ENCODE measurements at places on chromosomes 5 and 9.

DNA sequence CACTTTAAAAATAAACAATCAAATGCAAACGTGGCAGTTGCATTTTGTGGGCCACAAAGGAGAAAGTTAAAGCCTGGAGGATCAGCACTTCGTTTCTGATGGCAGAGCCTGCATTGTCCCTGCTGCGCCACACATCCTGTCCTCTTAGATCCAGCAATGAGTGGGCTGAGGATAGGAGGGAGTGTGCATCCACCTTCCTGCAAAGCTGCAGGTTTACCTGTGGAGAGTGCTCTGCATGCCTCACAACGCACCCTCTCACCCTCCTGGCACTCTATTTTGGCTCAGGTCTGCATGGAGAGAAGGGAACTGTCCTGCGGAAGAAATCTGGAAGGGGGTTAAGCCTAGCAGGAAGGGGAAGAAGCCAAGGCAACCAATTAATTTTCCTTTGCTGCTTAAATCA, 212.2 kb upstream of the SLC24A2 start:
- DNase-seq, result no peak

DNA sequence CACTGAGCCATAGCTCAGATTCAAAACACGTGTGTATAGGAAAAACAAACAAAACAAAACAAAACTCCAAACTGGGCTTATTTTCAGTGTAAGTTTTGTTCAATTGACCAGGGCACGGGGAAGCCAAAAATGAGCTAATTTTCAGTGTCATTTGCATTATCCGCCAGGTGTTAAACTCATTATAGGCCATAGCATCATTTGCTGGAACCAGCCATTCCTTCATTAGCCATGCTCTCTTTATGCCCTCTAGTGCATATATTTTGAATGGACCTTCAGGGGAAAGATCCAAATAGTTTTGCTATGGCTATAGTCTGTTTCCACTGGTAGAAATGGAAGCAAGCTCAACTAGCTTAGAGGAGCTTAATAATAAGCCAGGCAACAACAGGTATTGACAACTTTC, 1205.2 kb upstream of the DMAC1 start:
- DNase-seq, result no peak

- DNase-seq, result no peak
These were observed 84.6 kb downstream of the HMHB1 start for GRCh38 chr5:143896516-143896915.

DNA sequence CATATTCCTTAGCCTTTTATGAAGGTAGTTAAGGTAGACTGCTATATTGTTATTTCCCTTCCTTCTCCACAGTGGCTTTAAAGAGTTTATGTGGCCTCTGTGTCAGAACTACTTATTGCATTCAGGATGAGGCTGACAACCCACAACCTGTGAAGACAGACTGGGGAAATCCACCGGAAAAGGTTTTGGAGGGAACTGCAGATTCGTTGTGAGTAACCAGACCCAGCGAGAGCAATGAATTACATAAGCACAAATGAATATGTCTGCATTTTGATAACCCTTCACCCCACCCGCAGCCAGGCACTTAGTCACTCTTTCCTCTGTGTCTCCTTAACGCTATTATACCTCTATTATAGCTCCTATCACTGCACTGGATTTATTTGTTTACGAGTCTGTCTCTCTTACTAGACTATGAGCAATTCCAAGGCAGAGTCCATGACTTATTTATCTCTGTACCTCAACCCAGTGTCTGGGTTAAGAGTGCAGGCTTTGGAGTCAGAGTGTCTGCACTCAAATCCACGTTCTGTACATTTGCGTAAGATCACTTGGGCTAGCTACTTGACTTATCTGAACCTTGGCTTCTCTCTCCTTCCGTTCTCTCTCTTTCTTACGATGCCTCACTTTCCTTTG, 19.2 kb downstream of the KCTD16 start:
- peak; percentile 92 for DNase-seq

- no peak for DNase-seq
These were observed 95.5 kb downstream of the ARHGAP26 start for GRCh38 chr5:142865631-142866030.

DNA sequence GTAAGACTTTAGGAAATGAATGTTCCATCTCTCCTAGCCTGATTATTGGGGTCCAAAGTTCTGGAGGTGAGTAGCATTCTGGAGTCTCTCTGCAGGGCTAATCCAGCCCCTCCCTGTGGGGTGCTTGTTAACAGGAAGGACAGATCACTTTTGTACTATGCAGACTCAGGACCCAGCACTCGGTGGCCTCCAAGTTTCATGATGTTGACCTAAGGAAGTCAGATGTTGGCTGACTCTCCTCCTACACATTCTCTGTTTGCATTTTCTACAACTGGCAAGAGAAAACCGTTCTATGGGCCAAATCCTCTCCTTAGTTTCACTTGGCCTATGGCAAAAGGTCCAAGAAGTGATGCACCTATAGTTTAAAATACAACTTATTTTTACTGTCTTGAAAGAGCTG, 5.5 kb upstream of the PDE8B start:
- DNase-seq, result no peak

- peak; percentile 57 for DNase-seq
These were observed 6.1 kb upstream of the AFAP1L1 start for GRCh38 chr5:149265597-149265996.

- DNase-seq, result peak; percentile 40
These were observed 523 bp downstream of the MAML1 start for GRCh38 chr5:179732918-179733771.

- peak; percentile 92 for DNase-seq
These were observed 5.1 kb upstream of the CAST start for GRCh38 chr5:96657068-96657467.

GRCh38 chr5:53029608-53030007, 40.5 kb downstream of the ITGA2 start:
- no peak for DNase-seq

GRCh38 chr5:75239681-75240080, 3.0 kb upstream of the ANKRD31 start:
- DNase-seq, result no peak

GRCh38 chr5:146745931-146746577, 132.5 kb downstream of the PPP2R2B start:
- DNase-seq, result no peak

GRCh38 chr9:96116275-96117064, 185.5 kb downstream of the HSD17B3 start:
- DNase-seq, result no peak

DNA sequence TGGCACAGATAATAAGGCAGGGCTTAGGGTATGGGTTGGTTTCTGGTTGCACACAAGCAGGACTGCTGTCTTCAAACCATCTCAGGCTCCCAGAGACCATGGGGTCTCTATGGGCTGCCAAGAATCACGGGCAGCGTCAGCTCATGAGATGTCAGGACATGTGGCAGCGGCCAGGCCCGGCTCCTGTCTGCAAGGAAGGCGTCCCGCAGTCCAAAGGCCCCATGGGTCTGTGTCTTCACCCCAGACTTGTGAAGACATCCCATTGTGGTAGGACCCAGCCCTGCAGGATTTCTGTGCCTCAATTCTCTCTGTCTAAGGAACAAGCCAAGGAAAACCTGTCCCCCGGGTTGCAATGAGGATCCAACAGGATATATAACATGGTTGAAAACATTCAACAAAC, 32.6 kb downstream of the IPPK start:
- no peak for DNase-seq

- DNase-seq, result no peak
These were observed 485.6 kb upstream of the NUDT12 start for GRCh38 chr5:104048231-104048630.

DNA sequence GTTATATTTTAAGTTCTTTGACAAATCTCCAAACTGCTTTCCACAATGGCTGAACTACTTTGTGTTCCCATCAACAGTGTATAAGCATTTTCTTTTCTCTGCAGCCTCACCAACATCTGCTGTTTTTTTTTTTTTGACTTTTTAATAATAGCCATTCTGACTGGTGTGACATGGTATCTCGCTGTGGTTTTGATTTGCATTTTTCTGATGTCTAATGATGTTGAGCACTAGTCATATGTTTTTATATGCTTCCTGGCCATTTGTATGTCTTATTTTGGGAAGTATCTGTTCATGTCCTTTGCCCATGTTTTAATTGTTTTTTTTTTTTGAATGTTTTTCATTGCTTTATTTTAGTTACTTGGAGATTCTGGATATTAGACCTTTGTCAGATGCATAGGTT, 196.6 kb downstream of the PLK2 start:
- no peak for DNase-seq

GRCh38 chr5:36606036-36606427, 374 bp upstream of the SLC1A3 start:
- DNase-seq, result no peak

- DNase-seq, result peak; percentile 42
These were observed 17.2 kb upstream of the GCNT1 start for GRCh38 chr9:76441551-76442322.

- no peak for DNase-seq
These were observed 103.6 kb upstream of the SHB start for GRCh38 chr9:38172586-38172985.

DNA sequence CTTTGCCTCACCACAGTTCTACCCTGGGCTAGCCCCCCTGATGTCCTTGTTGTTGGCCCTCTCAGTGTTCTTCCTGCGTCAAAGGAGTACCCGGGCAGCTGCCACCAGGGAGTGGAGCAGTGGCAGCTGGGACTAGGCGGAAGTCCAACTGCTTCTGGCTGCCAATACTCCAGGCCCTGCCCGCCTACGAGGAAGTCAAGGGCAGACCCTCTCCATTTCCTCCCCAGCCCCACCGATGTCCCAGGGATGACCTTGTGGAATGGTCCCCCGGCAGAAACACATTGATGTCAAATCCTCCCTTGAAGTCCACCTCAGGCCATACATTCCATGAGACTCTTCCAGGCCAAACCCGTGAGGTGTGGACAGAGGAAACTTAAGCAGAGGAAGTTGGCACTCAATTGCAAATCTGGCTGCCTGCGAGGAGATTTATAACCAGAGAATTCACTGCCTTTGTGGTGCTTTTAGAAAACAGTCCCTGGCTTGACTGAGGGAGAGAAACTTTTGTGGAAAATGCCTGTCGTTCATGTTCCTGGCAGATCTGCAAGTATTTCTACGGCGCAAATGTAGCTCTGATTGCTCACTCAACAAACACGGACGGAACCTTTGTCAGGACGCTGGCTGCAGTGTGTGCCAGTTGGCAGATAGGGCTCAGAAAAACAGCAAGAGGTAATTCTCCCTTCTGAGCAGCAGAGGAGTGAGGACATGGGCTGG, 339.7 kb downstream of the RAB3C start:
- peak; percentile 79 for DNase-seq

- DNase-seq, result no peak
These were observed 292.0 kb upstream of the DMRT1 start for GRCh38 chr9:549455-549997.

DNA sequence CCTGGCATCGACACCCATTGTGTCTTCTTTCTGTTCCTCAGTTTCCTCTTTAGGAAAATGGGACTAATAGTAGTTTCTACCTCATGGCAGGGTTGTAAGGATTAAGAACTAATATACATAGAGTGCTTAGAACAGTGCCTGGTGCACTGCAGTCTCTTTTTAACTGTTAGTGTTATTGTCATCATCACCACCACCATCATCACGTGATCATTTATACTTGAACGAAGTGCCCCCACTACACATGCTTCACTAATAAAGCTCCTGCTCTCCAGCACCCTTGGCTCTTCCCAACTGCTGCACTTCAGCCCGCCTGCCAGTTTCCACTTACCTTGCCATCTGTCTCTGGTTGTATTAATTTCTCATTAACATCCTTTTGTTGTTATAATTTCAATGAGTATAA, 35.8 kb upstream of the MAST4 start:
- no peak for DNase-seq

DNA sequence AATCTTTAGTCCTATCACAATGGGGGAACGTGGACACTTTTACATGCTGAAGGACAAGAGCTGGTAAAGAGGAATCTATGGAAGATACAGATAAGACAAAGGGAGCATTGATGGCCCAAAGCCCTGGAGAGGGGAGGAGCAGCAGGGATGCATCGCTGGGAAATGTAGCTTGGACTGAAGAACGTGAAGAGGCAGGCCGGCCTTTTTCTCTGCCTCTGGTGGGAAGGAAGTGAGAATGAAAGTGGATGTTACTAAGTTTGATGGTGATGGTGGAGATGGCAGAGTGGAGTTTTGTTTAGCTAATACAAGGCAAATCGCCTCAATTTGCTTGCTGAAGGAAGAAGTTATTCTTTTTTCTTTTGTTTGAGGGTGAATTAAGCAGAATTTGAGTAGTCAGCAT, 124.6 kb upstream of the TAF11L2 start:
- DNase-seq, result no peak

GRCh38 chr9:129889941-129890717, 54.9 kb downstream of the USP20 start:
- no peak for DNase-seq

- no peak for DNase-seq
These were observed 897 bp downstream of the ROPN1L start for GRCh38 chr5:10442576-10442975.

Data from fibroblast of the aortic adventitia (primary cell).